ENCODE measurements at places on chromosomes 16 and 17.

- peak; percentile 17 for DNase-seq
Observed at GRCh38 chr16:23966597-23967394, 131.0 kb downstream of the PRKCB start.

DNA sequence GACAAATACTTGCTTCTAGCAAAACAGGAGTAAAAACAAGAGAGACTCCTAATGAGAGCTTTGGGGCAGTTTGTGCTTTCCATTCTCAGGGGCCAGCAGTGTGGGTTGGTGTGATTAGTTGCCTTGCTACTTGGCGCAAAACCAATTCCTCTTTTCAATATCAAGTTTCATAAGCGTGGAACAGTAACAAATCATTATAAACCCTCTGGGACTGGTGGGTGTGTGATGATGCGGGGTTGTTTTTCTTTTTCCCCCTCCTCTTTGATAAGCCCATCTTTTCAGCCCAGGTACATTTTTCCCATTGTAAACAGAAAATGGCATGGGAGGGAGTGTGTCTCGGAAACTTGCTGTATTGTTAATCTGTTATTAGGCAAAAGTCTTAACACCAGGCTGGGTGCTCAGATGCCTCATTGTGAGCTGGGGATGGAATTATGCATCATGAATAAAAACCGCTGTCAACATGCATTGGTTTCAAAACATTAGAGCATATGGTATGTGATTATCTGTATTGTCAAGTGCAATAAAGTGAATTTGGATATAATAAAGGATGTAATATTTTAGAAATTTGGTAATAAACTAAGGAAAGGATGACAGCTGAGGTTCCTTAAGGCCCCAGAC, 166.4 kb downstream of the CCDC182 start:
- no peak for DNase-seq

DNA sequence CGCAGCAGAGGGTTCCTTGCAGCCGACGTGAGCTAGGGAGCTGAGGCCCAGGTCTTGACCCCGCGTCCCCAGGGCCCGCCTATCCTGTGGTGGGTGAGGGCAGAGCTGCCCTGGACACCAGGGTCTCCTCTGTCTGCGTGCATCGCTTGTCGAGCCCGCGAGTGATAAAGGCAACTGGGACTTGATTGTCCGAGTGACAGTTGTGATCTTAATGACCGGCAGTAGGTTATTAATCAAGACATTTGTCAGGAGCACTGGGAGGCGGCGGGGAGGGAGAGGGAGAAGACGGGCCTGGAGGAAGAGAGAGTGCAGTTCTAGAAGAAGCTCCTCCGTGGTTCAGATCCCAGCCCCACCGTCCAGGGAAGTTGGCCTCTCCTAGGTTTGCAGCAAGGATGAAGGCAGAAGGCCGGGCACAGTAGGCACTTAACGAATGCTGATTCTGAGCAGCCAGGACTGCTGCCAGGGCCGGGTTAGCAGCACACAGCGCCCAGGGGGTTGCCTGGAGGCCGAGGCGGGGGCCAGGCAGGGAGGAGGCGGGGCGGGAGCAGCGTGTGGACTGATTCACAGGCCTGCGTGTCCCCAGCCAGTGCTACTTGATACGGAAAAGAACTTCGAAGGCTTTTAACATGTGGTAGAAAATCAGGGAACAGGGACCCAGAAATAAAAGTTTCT, 11.3 kb upstream of the GSE1 start:
- DNase-seq, result no peak

GRCh38 chr16:5205361-5206040, 107.9 kb upstream of the EEF2KMT start:
- no peak for DNase-seq

DNA sequence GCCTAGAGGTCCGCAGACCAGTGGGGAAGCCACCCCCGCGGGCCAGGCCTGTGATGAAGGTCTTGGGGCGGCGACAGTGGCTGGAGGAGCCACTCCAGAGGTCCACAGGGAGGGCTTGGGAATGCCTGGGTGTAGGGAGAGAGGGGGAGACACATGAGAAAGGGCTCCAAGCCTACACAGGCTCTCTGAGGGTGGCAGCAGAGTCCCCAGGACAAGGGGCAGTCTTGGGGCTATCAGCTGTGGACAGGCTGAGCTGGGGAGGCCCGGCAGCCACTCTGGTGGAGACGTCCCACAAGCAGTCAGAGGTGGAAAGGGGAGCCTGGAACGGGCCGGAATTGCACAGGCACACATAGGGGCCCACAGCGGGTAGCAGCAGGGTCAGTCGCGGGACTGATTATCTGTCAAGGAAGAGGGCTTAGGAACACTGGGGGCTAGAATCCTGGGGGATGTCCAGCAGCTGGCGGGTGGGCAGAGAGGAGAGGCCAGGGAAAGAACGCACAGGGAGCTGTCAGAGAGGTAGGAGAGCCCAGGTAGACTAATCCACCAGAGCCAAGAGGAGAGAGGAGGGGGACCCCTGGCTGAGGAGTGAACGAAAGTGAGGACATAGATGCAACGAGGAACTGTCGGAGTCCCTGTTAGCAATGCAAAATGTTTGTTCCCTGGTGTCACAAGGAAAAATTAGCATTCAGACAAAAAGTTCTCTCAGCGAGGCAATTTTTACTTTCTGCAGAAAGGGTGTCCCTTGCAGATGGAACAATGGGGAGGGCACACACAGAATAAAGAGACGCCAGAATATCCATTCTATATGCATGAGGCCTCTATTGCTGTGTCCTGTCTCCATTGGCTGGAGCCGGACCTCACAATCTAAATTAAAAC, 93.9 kb upstream of the DNAH17 start:
- no peak for DNase-seq

GRCh38 chr16:77331802-77332586, 102.8 kb downstream of the ADAMTS18 start:
- DNase-seq, result no peak

GRCh38 chr16:86195863-86196630, 297.1 kb downstream of the IRF8 start:
- no peak for DNase-seq

- no peak for DNase-seq
Observed at GRCh38 chr16:10946308-10946707, 1.9 kb downstream of the CLEC16A start.

DNA sequence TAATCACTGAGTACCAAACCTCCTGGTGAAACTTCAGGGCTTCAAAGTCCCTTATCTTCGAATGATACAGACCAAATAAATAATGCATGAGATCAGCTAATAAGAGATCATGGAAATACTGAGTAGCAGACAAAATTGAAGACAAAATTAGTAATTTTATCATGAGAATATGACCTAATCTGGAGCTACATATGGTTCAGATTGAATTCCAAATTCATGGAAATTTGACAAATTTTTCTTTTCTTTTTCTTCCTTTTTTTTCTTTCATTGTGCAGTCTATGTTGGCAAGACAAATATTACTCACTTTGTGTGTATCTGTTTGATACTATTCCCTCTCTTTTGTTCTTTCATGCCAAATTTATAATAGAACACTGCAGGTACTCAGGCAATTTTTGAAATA, 218.1 kb upstream of the KCNJ16 start:
- no peak for DNase-seq

DNA sequence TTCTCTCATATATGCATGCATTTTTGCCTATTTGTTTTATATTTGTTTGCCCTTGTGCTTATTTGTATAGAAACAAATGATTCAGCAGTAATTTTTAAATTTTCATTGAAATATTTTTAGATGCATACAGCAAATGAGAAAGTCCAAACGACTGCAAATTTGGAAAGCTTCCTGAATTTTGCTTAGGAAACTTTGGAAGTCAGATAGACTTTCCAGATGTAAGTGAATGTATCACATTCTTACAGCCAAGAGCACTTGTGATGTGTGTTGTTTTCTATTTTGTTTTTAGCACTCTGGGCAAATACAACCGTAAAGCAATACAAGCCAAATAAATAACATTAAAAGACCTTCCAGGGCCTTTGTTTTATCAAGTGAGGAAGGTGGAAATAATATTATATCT, 680.8 kb upstream of the CDH8 start:
- no peak for DNase-seq

DNA sequence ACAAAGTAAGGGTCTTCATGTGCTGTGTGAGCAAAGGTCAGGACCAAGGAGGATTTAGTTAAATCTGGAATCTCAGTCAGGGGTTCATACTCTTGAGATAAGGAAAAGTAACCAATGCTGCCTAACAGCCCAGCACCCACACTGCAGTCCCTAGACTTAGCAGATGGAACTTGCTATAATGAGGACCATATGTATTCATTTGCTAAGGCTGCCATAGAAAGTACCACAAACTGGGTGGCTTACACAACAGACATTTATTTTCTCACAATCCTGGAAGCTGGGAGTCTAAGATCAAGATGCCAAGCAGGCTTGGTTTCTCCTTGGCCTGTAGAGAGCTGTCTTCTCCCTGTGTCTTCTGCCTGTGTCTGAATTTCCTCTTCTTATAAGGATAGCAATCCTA, 20.8 kb downstream of the ZP2 start:
- no peak for DNase-seq

- DNase-seq, result no peak
Observed at GRCh38 chr17:49703557-49704277, 4.0 kb downstream of the SLC35B1 start.

GRCh38 chr17:44137891-44138709, 3.6 kb upstream of the HROB start:
- peak; percentile 20 for DNase-seq

GRCh38 chr17:7577327-7578199, 1.9 kb upstream of the CD68 start:
- no peak for DNase-seq

DNA sequence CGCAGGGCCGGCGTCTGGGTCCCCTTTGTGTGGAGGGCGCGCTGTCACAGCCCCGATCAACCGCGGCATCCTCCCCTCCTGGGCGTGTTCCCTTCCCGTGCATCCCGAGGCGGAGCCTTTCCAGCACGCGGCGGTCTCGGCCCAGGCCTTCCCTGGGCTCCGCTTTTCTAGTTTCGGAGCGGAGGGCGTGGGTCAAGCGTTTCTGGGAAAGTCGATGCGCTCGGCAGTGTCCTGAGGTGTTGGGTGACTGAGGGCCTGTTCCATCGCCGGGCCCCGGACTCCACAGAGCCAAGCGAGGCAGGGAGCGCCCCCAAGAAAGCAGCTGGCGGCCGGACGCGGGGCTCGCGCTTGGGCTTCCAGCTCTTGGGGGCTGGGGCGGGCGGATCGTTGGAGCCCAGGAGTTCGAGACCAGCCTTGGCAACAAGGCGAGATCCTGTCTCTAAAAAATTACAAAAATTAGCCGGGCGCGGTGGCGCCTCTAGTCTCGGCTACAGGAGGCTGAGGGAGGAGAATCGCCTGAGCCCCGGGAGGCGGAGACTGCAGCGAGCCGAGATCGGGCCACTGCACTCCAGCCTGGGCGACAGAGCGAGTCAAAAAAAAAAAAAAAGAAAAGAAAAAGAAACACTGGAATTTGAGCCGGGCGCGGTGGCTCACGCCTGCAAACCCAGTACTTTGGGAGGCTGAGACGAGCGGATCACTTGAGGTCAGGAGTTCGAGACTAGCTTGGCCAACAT, 806 bp downstream of the IFT140 start:
- no peak for DNase-seq

GRCh38 chr17:352421-353212, at the start of gene RPH3AL:
RPH3AL (minus strand) TSS chr17:352807; CDS start chr17:327543, 25,264 bp downstream.
- DNase-seq, result no peak

DNA sequence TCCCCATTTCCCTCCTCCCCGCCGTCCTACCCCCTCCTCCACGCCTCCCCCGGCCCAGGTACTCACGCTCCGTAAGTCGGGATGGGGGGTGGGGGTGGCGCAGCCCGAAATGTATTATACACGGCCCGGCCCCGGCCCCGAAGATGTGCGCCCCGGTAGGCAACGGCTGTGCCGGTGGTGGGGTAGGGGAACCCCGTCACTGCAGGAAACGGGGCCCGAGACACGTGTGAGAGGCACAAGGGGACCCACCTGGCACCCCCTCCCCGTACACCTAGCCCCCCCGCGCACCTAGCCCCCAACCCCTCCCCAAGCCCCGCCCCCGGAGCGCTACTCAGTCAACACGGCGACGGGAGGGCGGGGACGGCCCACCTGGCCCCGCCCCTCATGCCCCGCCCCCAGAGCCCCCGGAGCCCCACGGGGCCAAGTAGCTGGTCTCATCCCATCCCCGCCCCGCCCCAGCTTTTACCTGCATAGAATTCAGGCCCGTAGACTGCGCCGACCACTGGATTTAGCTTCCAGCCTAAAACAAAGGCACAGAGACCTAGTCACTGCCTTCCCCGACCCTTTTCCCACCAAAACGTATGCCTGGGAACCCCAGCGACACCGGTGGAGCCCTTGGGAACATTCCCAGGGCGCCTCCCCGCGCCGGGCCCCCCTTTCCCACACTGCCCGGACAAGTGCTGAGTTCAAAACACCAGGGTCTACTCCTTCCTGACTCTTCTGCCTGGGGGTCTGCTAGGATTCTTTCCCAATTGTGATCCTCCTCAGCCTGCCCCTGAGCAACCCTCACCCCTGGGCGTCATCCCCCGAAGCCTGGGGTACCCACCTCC, 22.8 kb downstream of the ENGASE start:
- DNase-seq, result peak; percentile 30

GRCh38 chr16:73713778-73714495, 582.7 kb upstream of the PSMD7 start:
- DNase-seq, result no peak

DNA sequence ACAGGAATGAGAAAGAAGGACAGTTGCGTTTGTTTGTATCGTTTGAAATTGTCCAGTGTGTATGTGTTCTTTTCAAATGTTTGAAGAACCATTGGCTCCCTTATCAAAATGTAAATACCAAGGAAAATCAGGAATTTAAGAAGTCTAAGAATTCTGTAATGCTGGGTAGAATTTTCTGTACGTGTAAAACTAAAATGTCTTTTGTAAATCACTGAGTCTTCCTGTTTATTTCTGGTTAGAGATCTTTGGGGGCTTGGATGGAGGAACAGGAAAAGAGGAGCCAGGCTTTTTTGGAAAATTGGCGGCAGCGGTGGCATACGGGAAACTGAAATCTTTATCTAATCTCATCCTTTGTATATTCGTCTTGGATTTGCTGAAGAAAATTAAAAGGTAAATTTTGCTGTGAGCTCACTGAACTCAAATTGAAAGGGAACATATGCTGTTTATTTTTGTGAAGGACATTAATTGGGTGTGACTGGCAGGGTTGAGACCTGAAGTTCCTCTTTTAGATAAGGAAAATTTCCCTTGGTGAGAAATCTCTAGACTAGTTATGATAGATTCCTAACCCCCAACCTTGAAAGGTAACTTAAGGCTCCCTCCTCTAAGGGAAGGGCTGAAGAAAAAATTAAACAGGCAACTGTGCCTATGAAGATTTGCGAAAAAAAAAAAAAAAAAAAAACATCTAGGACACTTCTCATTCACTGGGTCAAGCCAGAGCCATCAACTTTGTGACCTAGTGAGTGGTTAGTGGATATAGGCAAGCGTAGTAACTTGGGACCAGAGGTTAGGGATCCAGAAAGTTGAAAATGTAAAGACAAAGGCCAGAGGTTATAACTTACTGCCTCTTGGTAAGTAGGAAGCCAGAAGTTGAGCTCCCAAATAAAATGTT, 10.8 kb downstream of the TAT start:
- no peak for DNase-seq

GRCh38 chr17:14044702-14045101, 24.6 kb upstream of the COX10 start:
- DNase-seq, result no peak

DNA sequence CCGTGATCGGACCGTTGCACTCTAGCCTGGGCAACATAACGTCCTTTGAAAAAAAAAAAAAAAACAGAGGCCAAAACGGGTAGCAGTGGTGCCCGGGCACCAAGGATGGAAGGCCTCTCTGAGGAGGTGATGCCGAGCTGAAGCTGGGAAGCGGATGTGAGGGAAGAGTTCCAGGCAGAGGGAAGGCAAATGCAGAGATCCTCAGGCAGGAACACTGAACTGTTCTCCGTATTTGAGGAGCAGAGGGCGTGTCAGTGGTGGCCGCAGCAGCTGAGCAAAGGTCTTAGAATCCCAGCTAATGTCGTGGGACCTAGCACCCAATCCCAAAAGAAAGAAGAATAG, 656 bp upstream of the KCTD13 start:
- no peak for DNase-seq

GRCh38 chr16:58503863-58504688, 4.1 kb downstream of the NDRG4 start:
- DNase-seq, result no peak

All from naive thymus-derived CD8-positive, alpha-beta T cell (primary cell).